ENCODE measurements at places on chromosomes 12 and 14.

GRCh38 chr12:115405471-115405860 is 721.5 kb upstream of the TBX3 start:
- DNase-seq = no peak

DNA sequence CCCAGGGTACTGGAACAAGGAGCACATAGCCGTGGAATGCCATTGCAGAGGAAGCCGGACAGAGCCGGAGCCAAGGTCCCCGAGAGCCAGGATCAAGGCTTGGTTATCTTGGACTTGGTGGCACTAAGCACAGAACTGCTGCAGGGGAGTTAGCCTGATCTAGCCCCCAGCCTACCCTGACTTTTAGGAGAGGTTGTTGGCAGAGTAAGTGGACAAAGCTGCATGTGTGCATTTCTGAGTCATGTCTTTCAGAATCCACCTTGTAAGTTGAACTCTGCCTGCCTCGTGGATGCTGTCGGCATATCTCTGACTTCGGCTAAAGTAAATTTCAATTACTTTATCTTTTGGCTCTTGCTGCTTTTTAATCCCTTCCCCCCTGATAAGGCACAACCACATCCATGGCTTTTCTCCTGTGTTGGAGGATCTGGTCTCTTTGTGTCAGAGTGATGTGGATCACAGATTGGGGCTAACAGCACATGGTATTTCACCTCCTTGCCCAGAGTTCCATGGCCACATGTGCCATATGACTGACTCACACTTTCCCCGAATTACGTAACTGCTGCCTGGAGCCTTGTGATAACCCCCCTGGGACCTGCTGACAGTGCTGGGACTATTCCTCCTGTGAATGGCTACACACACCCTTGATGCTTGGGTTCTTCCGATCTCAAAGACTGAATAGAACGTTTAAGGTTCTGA is 240.3 kb downstream of the EMP1 start:
- DNase-seq = no peak

DNA sequence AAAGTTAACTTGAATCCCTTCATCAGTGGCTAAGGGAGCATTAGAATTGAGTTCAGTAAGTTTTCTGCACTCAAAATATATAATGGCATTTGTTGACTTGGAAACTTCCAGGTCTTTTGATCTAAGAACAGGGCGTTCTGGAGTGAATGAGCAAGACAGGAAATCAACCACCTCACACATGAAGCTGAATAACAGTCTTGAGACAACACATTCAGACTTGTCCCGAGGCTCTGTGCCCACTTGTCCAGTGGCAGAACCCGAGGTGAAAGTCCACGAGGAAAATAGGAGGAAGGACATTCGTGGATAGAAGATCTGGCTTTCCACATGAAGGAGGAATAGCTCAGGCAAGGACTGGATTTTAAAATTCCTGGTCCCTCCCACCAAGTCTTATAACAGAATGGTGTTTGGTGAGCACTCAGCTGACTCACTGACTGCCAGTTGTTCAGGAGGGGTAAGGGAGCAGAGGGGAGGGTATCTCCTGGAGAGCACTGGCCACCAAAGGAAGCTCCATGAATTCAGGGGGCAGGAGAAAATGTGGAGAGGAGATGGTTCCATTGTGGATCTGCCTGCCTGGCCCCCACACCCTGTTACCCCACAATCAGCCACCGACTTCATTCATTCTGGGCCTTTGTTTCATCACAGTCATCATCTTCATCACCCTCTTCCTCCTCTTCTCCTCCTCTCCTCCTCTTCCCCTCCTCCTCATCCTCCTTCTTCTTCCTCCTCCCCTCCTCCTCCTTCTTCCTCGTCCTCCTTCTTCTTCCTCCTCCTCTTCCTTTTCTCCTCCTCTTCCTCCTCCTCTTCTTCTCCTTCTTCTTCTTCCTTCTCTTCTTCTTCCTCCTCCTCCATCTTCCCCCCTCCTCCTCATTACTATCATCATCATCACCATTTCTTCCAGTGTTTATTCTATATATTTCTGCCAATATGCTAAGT is 620.1 kb downstream of the MED13L start:
- no peak for DNase-seq

DNA sequence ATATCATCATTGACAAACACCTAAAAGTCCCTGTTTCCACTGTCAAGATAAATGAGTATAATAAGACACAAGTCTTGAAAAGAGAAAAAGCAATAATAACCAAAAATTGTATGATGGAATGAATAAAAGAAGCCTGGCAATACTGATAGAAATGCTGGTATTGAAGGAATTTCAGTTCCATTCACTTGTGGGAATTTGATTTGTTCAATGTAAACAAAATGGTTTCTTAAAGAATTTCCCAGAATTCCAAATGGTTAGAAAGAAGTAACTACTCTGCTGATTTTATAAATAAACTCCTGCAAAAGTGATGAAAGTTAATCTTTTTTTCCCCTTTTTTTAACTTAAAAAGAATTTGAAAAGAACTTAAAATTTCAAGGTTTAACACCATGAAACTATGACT is 129.9 kb upstream of the PDZRN4 start:
- DNase-seq = no peak

GRCh38 chr12:123941624-123942237 is 30.9 kb downstream of the CCDC92 start:
- no peak for DNase-seq

GRCh38 chr14:77790566-77791224 is 9.2 kb upstream of the ADCK1 start:
- DNase-seq = no peak

DNA sequence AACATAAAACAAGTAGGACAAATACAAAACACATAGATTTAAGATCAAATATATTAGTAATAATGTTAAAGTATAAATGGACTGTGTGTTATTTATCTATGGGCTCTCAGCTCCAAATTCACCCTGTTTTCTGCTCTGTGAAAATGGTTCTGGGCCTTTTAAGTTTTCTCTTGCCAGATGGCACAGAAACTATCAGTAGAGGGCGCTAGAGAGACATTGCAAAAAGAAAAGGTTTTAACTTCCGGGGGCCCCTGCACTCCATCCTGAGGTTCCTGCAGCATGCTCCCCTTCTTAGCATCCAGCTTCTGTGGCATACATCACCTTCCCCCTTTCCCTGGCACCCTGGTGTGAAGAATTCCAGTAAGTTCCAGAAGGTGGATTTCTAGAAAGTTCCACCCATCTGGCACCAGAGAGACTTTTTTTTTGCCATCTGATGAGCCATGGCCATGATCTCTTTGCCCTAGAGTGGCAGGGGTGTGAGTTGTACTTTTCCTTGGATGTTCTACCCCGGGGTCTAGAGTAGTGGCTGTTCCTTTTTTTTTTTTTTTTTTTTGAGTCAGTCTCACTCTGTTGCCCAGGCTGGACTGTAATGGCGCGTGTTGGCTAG is 29.3 kb downstream of the ZCRB1 start:
- no peak for DNase-seq

DNA sequence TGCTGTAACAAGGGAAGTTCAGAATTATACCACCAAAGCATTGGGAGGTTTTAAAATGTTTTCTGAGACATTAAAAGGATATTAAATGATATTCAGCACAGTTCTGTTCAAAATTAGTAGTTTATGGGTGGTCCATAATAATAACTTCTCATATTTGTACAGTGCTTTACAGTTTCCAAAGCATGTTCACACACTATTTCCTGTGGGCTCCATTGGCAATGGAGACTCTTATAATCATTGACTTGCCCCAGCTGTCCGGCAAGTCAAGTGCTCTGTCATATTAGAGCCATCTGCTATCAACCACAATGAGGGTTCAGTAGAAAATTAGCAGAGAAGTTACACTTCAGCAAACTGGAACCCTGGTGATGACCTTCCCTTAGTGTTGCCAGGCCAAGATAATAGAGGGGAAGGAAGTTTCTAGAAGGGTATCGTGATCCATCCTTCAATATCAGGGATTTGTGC is 526.6 kb upstream of the CCDC196 start:
- DNase-seq = no peak

DNA sequence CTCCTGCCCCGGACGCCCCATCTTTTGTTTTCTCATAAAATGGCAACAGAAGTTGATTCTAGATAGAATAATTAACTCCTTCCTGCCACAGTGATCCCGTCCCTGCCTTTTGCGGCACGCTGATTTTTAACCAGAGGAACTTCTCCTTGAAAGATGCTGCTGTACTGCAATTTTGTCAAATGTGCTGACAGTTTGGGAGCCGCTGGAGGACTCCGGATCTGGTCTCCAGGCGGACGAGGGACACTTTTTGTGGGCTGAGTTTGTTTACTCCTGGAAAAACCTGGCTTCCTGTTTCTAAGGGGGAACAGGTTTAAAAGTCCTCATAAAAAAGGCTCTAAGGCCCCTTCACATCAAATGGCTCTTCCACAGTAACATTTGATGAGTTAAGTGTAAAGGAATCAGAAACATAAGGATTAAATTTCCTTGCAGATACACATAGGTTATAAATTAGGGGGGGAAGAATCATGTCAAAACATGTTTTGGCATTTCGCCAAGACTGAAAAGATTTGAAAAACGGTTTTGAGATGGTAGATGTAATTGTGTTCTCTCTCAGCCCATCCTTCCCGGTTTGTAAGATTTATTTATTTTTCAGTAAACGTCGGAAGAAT is 15.5 kb downstream of the FZD10 start:
- no peak for DNase-seq

- DNase-seq = no peak
These were observed 183.3 kb downstream of the SSPN start for GRCh38 chr12:26378711-26379110.

GRCh38 chr12:2733493-2734355 is 61.0 kb upstream of the FKBP4 start:
- peak; percentile 24 for DNase-seq

DNA sequence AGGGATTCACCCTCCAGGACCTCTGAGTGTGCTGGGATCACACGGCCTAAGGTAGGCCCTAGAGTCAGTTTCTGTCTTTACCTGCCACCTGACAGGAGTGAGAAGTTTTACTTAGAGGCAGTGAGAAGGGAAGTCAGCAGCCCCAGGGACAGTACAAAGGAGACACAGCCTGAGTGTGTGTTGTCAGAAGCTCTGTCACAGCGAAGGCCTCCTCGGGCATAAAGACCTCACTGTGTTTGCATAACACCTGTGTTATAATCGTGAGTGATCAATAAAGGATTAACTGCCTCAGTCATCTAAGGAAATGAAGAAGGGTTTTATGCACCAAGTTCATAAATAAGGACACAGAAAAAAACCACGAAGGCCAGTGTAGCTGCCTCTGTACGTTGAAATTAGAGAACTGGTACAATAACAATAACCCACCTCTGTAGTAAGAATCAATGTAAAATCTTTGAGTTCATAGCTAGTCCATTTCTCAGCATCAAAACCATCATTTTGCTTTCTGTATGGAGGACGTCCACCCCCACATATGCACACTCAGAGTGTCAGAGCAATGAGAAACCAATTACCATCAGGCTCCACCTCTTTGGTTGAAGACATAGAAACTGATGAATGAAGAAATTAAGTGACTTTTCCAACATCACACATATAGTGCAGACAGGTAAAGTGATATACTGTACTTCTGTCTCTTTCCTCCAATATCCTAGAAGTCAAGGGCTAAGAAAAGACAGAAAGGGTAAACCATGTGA is 159.3 kb downstream of the DAD1 start:
- DNase-seq = no peak

- DNase-seq = no peak
These were observed 116.9 kb downstream of the SCFD1 start for GRCh38 chr14:30738978-30739377.

DNA sequence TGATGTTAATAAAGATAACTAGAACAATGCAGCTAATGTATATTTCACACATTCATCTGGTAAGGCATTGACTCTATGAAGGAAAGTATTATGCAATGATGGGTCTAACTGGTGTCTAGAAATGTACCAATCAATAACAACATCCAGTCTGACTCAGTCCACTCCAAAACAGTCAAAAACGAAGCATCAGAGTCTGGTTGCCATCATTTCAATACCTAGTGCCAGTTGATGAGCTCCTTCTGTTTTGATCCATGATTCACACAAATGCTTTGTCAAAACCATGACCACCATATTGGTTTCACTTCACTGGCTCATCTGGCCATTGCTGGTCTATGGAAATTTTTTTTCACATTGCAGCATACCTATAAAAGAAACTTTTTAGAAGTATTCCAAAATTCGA is 747.2 kb upstream of the TMEM132C start:
- no peak for DNase-seq

DNA sequence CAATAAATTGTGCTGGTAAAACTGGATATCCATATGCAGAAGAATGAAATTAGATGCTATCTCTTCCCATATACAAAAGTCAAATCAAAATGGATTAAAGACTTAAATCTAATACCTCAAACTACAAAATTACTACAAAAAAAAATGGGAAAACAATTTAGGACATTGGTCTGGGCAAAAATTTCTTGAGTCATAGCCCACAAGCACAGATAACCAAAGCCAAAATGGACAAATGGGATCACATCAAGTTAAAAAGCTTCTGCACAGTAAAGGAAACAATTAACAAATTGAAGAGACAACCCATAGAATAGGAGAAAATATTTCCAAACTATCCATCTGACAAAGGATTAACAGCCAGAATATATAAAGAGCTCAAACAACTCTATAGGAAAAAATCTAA is 264.6 kb downstream of the NUAK1 start:
- no peak for DNase-seq

All from right hindlimb (tissue), 1 donor.